ENCODE measurements at places on chromosomes 3 and 15. TPM values are rescaled to one million over a fixed set of nuclear protein-coding genes. Genes with fewer than 3 reads are reported as not detected.

DNA sequence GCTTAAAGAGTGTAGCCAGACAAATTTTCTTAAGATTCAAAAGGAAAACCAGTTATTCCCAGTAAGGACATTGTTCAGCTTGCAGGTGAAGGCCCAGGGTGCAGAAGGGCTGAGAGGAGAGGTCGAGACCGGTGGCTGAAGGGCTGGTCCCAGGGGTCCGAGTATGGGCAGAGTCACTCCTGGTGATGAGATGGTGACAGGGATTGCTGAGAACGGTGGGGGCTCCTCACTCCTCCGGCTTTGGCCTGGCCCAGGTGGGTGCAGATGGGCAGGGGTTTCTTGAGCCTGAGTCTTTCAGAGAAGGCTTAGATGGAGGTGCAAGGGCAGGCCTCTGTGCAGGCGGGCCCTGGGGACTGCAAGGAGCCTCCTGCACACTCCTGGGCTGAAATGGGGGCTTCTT lies 56.2 kb downstream of the ZNF445 start:
- DNase-seq, result no peak

DNA sequence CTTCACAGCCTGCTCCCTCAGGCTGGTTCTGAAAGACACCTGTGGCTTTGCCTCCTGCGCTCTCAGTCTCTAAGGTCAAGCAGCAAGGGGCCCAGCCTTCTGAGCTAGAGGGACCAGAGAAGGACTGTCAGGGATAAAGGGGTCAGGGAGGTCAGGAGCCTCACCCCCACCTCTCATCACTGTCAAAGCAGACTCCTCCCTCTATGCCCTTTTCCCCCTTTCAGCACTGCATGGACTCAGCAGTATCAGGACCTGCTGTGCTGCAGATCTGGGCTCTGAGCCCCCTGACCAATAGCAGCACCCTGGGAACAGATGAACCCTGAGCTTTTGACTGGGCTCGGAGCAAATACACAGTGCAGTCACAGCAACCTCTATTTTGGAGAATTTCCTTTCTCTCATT lies 3.2 kb upstream of the BMF start:
- DNase-seq, result no peak

- DNase-seq, result peak; percentile 8
These were observed 537.8 kb upstream of the DPPA4 start for GRCh38 chr3:109874896-109875708.

Gene ATP13A4
- total RNA-seq, result 0.19 TPM

Gene UNC13C
- 0.21 TPM for total RNA-seq

DNA sequence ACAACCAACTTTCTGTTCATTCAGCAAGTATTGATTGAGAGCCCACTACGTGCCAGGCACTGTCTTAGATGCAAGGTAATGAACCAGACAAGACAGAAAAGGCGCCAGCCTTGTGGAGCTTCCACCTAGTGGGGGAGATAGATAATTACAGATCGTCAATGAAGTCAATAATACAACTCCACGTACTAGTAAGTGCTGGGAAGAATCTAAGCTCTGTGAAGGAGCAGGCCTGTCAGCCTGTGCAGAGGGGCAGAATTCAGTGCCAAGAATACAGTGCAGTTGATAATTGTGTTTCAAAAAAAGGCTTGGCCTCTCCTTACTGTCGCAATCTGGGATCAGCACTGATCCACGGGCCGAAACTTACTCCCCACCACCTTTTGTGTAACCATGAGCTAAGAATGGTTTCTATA lies 186.3 kb downstream of the FEZF2 start:
- no peak for DNase-seq

Gene ARNT2
- 26.3 TPM for total RNA-seq

- no peak for DNase-seq
These were observed 354.7 kb downstream of the MCTP2 start for GRCh38 chr15:94586099-94586498.

DNA sequence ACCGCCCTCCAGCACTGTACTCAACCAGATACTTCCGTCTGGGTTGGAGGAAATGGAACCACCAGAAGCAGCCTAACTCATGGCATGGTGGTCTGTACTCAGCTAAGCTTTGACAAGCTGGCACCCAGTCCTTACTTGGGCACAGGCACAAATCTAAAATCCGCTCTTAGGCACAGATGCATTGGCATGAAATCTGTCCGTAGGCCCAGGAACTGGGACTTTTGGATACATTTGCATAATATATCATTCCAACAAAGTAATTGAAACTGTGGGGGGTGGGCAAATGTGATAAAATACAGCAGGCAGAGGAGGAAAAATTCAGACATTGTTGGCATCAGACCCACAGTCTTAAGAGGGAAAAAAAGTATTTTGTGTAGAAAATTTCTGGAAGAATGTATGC lies 75.4 kb downstream of the C3orf85 start:
- no peak for DNase-seq

DNA sequence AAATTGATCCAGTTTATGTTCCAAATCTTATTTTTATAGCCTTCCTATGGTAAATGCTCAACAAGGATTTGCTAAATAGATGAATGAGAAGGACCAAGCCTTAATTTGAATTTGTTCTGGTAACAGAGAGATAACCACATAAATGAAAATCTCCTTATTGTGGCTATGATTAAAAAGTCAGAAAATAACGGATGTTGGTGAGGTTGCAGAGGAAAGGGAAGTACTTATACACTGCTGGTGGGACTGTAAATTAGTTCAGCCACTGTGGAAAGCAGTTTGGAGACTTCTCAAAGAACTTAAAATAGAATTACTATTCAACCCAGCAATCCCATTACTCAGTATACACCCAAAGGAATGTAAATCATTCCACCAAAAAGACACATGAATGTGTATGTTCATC lies 26.2 kb downstream of the AAGAB start:
- no peak for DNase-seq

DNA sequence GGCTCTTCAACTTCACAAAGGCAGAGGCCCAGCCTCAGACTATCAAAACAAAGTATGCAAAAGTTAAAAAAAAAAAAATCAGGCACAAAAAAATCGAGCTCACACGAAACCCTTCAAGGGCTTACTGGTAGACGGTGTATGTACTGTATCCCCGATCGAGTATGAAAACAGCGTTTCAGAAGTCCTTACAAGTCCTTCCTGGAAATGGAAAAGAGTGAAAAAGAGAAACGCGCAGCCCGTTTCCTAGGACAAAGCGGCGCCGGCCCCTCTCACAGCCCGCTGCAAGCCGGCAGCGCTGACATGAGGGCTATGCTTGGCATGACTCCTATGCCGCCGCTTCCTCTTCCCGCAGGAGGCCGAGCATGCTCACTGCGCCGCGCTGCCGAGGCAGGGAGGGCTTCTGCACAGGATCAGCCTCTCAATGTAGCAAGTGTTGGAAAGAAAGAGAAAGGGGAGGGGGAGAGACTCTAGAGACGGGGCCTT lies at the start of gene VGLL4:
Gene VGLL4 (minus strand): TSS at position 311 of the 483 bp plus-strand sequence. CDS start 397 bp downstream, outside the sequence.
- peak; percentile 90 for DNase-seq

- peak; percentile 87 for DNase-seq
These were observed 60.0 kb upstream of the IL12A start for GRCh38 chr3:159928666-159929065.

DNA sequence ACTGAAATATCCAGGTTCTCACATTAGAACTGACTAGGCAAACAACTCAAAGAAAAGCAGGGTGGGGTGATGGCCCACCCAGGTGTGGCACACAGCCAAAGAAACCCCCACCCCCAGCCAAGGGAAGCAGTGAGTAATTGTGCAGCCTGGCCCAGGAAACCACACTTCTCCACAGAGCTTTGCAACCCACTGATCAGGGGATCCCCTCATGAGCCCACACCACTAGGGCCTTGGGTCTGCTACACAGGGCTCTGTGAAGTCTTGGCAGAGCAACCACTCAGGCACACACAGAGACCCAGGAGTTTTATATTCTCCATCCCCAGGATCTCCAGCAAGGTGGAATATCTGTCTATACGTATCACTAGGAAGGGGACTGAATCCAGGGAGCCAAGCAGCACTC lies 22.2 kb upstream of the TRIM42 start:
- DNase-seq, result peak; percentile 2

DNA sequence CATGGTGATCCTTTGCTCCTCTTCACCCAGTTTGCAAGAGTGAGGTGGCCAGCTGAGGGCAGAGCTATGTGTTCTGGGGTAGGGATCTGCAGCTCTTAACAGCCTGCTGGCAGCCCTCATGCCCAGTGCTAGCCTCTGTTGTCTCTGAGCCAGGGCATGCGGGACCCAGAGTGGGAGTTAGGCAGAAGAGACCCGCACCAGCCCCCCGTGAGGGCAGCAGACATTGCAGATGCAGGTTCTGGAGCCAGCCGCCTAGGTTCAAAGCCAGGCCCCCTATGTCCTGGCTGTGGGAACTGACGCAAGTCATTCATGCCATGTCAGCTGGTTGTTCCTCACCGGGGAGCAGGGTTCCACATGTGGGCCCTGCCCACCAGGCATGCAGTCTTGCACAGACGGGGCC lies 74.7 kb downstream of the DNAJB8 start:
- no peak for DNase-seq

DNA sequence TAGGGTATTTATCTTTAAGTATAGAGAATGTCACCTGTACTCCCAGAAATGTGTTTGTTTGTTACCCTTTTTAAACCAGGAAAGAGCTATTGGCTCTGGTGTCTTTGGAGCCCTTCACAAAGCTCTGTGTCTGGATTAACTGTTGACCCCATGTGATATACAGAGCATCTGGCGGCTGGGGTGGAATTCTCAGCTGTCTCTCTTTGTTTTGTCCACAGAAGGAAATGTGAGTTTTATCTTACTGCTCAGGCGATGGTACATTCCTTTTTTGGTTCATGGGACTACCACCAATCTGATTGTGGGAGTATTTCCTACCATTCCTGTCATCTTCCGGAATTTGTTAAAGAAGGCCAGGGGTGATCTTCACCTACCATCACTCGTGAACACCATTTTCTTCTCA lies 120.3 kb downstream of the AKAP13 start:
- peak; percentile 96 for DNase-seq

GRCh38 chr3:1609416-1609815 lies 489.2 kb upstream of the CNTN4 start:
- DNase-seq, result peak; percentile 44

- no peak for DNase-seq
These were observed 92.2 kb downstream of the ST6GAL1 start for GRCh38 chr3:187022403-187023029.

GRCh38 chr3:49803465-49804140 lies 542 bp downstream of the INKA1 start:
- DNase-seq, result peak; percentile 66

DNA sequence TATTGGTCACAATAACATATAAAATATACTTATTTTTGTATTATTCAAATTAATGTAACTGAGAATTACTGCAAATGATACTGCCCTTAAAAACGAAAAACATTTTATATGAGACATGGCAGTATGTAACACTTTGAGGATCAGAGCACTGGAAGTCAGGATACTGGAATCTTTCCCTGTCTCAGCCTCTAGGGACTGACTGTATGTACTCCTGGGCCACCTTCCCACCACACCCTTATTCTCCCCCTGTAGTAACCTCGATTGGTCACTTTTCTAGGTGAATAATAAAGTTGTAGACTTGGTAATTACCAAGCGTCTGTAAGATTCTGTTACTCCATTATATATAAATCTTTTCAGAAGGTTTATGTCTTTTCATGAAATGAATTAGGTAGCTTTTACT lies 43.0 kb downstream of the LRRC49 start:
- no peak for DNase-seq

DNA sequence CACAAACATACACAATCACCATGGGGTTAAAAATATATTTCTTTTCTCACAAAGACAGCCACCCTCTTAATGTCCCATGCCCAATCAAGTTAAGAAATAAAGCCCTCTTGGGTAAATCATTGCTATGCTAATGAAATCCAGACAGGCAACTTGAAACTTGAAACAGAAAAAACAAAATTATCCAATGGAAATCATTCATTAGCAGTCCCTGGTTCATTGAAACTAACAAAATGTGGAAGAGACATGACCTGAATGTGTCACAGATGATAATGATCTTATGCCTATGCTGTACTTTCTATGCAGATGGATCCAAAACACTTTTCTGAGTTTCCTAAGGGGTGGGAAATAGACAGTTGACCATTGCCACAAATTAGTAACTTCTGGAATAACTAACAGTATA lies 983.7 kb downstream of the MCTP2 start:
- DNase-seq, result no peak

Gene HES1
- total RNA-seq, result 5.5 TPM

Gene SLC24A5
- total RNA-seq, result not detected

Gene FBXO40
- total RNA-seq, result 0.83 TPM

Gene CHRFAM7A
- 0.10 TPM for total RNA-seq

Gene BTLA
- not detected for total RNA-seq

Gene GPR87
- total RNA-seq, result not detected

DNA sequence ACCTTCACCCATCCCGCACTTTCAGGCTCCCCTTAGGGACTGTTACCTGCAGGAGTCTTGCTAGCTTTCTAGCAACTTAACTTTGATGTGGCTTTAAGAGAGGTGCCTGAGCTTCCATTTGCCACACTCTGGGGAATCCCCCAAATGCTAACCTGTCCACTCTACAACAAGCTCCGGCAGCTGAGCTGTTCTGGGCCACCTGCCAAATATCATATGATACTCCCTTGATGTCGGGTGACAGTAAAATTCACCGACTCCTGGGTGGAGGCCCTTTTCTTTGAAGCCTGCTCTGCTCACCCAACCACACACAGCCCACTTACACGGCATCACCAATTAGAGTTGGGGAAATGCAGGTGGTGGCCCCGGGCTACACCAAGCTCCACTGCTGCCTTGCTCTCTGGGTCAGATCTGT lies 38.0 kb upstream of the XCR1 start:
- DNase-seq, result peak; percentile 91
